ENCODE measurements at places on chromosomes 6 and 20.

- no peak for DNase-seq
Observed at GRCh38 chr20:46545077-46545826, 5.2 kb downstream of the OCSTAMP start.

- no peak for DNase-seq
Observed at GRCh38 chr6:157328108-157328692, 4.9 kb upstream of the TMEM242 start.

DNA sequence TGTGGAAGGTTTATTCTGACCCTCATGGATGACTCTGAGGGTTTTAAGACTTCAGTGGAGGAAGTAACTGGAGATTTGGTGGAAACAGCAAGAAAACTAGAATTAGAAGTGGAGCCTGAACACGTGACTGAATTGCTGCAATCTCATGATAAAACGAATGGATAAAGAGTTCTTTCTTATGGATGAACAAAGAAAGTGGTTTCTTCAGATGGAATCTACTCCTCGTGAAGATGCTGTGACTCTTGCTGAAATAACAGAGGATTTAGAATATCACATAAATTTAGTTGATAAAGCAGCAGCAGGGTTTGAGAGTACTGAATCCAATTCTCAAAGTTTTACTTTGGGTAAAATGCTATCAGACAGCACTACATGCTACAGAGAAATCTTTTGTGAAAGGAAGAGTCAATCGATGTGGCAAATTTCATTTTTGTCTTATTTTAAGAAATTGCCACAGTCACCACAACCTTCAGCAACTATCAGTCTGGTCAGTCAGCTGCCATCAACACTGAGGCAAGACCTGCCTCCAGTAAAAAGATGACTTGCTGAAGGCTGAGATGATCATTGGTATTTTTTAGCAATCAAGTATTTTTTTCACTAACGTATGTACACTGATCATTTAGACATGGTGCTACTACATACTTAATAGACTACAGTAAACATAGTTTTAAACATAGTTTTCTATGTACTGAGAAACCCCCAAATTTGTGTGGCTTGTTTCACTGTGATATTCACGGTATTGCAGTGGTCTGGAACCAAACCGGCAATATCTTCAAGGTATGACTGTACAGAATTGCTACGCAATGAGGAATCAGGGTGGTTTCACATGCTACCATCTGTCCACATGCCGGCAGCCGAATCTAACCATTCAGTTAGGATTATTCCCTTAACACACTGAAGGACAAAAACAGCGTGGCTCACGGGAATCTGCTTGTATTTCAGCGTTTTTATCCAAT lies 149.0 kb downstream of the MYB start:
- no peak for DNase-seq

DNA sequence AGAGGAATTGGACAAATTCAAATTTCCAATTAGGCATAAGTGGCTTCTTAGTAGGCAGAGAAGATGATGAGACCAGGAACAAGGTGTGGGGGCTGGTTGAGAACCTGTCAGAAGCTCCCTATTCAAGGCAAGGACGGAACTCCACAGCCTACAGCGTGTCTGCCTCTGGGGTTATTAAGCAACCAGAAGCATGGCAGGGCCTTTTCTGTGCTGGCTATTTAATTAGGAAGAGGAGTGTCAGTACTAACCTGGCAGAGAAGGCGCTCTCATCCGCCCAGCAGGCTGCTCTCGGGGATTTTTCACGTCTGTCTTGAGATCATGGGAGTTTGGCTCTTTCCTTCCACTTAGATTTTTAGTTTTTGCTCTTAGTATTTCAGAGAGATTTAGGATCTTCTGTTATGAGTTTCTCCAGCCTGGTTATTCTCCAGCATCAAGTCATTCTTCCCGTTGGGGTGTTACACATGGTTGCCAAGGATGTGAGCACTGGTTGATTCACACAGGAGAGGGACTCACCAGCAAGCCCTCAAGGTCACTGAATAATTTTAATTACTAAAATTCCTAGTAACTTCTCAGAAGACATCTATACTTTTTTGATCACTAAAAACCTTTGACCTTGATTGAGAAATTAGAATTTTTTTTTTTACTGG lies 23.9 kb downstream of the ADTRP start:
- DNase-seq = no peak

DNA sequence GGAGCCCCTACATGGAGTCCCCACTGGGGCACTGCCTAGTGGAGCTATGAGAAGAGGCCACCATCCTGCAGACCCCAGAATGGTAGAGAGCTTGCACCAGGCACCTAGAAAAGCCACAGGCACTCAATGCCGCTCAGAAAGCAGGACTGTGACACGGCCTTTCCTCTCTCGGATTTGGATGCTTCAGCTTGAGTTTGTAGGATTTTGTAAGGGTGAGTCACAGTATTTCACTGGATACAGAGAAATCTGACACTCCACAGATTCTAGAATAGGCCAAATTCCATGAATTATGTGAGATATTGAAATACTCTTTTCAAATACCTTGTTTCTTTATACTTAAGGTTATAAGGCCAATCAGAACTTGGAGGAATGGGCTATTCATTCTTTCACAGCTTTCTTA lies 424.5 kb downstream of the HTR1B start:
- no peak for DNase-seq

- DNase-seq = no peak
Observed at GRCh38 chr6:82275686-82276085, 28.1 kb upstream of the IBTK start.

- DNase-seq = no peak
Observed at GRCh38 chr6:90088009-90088408, 193.7 kb downstream of the GJA10 start.

DNA sequence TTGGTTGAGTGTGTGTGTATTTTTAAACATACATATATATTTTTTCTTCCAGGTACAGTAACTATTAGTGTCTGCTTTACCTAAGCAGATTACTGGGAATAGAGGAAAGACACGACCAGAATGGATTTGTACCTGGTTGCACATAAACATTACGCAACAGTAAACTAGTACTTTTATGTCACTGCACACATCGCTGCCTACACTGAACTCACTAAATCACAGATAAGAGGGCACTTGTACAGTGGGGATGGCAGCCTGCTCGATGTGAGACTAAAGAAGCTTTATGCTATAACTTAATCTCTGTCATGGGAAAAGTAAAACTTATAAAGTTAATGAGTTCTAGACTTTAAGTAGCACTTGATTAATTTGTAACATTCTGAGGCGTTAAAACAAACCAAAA lies 89.5 kb upstream of the SIM1 start:
- DNase-seq = no peak

- DNase-seq = peak; percentile 19
Observed at GRCh38 chr6:169518451-169518850, 183.4 kb downstream of the WDR27 start.

DNA sequence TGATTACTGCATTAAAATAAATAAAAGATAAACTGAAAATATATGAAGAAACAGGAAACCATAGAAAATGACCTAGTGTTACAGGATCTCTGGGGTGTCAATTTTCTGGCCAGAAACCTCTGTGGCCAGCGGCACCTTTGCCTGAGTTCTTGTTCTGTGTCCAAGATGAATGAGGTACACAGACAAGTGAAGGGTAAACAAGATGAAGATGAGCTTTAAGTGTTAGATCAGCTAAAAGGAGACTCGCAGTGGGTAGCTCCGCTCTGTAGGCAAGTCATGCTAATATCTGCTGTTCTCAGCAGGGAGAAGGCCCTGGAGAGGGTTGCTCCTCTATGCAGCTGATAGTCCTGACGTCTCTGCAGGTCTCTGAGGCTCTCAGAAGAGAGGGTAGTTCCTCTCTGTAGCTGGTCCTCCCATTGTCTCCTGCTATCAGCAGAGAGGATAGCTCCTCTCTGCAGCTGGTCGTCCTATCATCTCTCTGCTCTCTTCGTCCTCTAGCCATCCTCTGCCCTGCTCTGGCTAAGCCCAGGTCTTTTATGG lies 35.9 kb upstream of the TBC1D22B start:
- DNase-seq = no peak

DNA sequence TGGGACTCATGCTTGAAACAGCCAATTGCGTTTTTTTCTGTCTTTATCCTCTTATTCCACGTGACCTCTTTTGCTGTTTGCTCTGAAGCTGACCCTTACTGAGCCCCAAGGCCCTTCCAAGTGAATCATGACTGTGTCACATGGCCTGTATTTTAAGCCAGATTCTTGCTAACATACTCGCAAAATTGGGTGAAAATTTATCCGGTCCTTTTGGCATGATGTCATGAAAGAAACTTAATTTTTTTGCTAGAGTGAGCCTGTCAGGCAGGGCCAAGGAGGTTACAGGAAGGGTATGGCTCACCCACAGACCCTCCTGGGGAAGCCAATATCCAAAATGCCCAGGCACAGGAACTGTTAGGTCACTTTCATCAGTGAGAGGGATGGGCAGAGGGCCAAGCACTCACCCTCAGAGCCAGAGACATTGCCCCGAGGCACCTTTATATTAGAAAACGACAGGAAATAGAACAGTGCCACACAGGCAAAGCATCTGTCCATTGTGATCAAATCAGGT lies 296.7 kb downstream of the CDH26 start:
- no peak for DNase-seq

DNA sequence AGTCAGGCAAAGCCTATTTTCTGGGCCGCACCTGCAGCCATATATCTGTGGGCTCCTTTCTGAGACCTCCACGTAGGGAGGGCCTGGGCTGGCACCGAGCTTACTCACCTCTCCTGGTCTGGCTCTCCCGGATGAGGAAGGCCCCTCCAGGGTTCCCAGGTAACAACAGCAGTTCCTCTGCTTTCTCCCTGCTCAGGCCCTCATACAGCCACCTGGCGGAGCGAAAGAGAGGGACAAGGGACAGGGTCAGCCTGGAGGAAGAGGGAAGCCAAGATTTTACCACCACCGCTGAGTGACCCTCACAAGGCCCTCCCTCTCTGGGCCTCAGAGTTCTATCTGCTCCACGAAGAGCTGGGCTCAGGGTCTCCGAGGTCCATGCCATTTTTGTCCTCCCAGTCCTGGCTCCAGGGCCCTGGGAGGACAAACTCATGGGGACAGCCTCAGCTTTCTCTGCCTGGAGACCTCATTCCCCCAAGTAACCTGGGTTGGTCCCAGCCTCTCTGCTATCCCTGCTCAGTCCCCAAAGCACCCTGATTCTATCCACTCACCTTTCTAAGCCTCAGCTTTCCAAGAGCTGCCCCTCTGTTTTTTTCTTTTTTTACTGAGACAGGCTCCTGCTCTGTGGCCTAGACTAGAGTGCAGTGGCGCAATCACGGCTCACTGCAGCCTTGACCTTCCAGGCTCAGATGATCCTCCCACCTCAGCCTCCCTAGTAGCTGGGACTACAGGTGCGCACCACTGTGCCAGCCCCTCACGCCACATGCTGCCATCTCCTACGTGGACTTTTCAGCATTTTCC lies 13.3 kb downstream of the SLA2 start:
- peak; percentile 80 for DNase-seq
